NCI-H226 (cell line): ENCODE measurements at places on chromosomes 6 and 20.

GRCh38 chr6:56026455-56027180, 151.2 kb upstream of the BMP5 start:
- DNase-seq, result no peak

DNA sequence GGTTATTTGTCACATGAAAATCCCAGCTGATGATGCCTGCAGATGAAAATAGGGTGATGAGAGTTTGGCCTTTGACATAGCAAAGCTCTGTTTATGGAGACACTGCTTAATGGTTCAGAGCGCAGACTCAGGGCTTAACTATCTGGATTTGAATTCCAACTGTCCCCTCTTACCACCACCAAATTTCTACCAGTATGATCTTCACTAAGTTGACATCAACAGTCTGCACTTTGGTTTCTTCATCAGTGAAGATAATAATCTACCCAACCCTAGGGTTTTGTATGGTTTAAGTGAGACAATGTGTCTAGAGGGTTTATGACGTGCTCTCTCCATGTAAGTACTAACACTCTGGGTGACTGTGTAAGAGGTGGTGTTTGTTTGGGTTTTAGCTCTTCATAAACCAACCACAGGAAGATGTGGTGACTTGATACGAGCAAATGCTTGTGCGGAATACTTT, 151.4 kb upstream of the TNFAIP3 start:
- peak; percentile 0 for DNase-seq

GRCh38 chr20:44642203-44643153, 9.0 kb downstream of the ADA start:
- DNase-seq, result peak; percentile 95

- DNase-seq, result no peak
Observed at GRCh38 chr6:25016014-25016720, 80.4 kb upstream of the RIPOR2 start.

DNA sequence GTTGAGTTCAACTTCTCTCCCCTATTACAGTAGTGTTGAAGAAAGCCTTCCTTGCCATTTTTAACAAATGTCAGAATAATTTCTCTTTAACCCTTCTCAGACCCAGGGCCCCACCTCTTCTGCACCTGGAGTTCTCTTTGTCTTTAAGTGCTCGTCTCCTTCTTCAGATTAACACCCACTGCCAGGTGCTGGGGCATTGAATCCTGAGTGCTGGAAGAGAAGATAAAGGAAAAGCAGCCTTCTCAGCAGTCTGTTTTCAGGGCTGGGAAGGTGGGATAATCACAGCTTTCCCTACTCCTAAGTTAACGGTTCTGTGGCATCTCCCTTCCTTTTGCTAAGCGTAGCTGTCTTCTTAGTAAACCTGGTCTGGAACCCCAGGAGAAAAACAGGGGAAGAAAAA, 114.6 kb upstream of the TAB2 start:
- no peak for DNase-seq

DNA sequence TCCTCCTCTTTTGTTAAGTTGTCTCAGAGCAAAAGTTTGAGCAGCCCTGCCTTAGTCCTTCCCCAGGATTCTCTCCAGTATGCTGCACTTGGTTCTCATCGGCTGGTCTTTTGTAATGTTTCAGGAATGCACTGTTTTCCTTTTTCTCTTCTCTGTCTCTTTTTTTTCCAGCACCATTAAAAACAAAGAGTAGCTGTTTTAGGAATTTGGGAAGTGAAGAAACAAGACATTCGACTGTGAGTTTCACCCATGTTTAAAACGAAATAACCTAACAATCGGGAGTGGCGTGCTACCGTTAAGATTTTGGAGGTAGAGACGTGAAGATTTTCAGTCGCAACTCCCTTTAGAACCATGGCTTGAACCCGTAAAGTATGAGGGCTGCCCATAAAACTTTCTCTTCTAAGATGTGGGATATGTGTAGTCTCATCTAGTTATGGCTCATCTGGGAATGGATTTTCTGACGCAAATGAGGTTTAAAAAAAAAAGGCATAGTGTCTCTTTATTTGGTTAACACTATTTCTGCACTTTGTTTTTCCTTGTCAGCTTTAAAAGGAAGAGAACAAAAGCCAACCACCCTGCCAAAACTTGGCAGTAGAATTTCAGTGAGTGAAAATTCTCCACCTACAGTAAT, 35.9 kb upstream of the RAB23 start:
- peak; percentile 55 for DNase-seq

- DNase-seq, result no peak
Observed at GRCh38 chr20:17808782-17809181, 109.0 kb downstream of the BANF2 start.

DNA sequence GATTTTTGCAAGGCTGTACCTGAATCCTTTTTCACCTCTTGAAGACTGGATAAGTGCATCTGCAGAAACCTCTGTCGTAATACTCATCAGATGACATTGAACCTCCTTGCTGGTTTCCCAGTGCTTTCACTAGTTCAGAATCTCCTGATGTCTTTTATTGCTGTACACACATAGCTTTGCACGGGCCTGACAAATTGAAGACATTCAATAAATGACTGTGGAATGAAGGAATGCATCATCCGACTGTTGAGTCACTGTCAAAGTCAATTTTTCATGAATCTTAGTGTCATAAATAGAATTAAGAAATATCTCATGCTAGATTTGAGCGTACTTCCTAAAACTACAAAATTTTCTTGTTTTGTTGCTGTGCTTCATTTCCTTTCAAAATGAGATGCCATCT, 598.2 kb upstream of the MAP3K7 start:
- DNase-seq, result peak; percentile 27

DNA sequence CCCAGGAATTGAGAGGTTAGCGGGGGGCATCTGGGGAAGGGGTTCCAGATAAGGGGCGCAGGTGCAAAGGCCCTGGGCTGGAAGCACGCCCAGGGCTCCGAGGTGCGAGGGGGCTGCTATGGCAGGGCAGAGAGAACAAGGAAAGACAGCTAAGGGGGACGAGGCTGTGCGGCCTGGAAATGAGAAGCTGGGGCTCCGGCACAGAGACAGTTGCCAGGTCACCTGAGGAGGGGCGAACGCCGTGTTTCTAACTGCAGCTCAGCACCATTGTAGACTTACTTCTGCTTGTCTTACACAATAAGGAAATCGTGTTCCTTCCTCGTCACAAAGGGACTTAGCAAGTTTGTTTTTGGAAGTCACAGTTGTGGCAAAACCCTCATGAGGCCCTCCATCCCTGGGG, 68.9 kb upstream of the TBXT start:
- DNase-seq, result no peak

DNA sequence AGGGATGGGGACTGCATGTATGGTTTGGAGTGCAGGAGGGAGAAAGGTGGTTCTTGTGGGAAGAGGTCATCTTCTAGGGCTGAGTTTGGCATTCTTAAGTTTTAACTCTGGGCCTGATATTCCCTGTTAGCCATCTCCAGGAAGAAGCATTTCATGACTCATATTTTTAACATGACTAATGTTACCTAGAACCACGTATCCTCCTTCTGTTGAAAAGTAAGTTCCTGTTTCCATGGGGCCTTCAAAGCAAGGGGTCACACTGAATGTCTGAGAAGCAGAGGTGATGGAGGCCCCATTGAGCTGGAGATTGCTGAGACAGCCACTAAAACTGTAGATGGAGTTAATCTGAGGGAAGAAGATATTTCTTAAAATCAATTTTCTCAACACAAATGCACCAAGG, 30.2 kb downstream of the FAM229B start:
- peak; percentile 78 for DNase-seq

DNA sequence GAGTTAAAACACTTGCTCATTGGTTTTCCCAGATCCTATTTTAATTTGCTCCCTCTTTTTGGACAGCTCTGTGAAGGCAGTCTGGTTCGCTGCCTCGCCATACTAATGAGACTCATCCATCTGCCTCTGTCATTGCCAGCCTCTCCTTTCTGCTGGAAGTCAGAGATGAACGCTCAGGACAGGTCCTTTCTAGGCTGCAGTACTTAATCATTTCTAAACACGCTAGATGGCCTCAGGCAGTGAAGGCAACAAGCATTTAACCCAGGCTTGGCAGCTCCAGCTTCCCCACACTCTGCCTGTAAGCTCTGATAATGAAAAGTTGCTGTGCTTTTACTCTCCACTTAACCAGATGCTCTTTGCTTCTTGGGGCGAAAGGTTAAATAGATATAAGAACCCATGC, 286.7 kb upstream of the POU3F2 start:
- DNase-seq, result no peak

DNA sequence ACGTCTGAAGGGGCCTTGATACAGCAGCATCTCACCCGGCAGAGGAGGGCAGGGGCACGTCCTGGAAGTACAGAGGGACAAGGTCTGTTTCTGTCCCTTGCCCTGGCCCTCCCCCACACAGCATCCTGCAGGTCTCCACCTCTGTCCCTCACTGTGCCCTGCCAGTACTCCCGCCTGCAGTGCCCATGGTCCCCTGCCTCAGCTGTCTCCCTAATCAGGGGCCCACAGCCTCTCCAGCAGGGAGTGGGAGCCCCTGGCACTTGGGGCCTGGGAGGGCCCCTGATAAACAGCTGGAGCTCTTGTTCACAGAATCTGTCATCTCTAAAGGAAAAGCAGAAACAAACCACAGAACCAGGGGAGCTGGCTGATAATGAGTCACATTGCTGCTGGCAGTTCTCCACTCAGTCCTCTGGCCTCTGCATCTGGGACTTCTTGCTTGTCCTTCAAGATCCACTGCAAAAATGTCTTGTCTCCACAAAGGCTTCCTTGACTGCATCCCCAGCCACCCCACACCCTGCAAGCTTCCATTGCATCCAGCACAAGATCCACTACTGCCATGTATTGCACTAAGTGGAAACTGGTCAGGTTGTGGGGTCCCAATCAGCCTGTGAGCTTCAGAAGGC, 33.2 kb upstream of the TAF8 start:
- peak; percentile 44 for DNase-seq

DNA sequence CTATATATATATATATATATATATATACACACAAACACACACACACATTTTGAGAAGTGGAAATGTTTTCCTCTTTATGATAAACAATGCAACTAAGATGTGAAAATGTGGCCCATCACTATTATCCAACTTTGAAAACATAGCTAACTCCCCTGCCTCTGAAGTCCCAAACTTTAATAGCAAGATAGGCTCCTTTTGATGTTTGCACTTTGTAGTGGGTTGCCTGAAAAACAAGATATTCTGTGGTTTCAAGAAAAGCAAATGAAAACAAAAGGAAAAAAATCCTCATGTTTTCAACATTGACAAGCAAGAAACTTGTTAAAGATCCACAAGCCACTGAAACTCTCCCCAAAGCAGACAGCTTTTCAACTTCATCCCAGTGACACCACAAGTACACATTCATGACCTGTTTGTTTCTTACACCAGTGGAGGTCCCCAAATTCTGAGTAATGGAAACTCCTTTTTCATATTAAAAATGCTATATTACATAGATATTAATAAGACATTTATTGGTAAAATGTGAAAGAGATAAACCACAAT, 90.0 kb downstream of the IPCEF1 start:
- DNase-seq, result no peak

- DNase-seq, result no peak
Observed at GRCh38 chr6:5930143-5930770, 76.5 kb downstream of the NRN1 start.

GRCh38 chr6:4470698-4471210, 305.4 kb upstream of the CDYL start:
- no peak for DNase-seq

DNA sequence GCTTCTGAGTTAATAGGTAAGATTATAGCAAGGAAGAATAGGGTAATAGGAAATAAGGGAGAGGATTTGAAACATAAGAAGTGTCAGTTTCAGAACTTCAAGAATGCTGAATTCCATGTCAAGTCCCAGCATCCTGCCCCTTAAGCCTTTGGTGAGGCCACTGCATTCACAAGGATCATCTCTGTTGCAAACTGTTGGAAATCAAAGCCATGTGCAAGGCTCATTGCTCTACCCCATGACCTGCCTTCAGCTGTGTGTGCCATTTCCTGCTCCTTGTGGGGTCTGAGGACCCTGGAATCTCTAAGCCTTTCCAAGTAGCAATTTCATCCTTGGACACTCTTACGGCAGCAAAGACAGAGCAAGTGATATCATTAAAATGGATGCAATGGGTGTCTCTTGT, 203.0 kb downstream of the CDC5L start:
- DNase-seq, result no peak

GRCh38 chr20:13113731-13114130, 105.0 kb downstream of the SPTLC3 start:
- DNase-seq, result no peak

- DNase-seq, result no peak
Observed at GRCh38 chr20:17437251-17437650, 93.9 kb downstream of the BFSP1 start.

- DNase-seq, result no peak
Observed at GRCh38 chr20:48447456-48447855, 380.3 kb downstream of the PREX1 start.

GRCh38 chr6:136586295-136586694, 36.1 kb upstream of the MAP7 start:
- DNase-seq, result peak; percentile 87

DNA sequence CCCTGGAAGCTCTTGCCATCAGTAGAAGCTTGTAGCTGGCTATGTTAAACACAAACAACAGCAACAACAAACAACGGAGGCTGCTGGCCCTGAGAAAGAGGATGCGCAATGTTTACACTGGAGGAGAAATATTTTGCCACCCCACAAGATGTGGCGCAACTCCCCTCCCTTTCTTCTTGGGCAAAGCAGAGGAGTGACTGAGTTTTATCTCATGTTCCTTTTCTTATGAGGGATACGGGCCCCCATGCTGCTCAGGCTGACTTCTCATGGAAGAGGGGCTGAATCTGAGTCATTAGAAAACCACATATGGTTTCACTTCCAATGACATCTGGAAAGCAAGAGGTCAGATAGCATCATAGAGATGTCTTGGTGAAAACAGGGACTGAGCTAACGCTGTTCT, 75.9 kb upstream of the HDDC2 start:
- peak; percentile 17 for DNase-seq
